ENCODE measurements at places on chromosomes 6 and 20.

DNA sequence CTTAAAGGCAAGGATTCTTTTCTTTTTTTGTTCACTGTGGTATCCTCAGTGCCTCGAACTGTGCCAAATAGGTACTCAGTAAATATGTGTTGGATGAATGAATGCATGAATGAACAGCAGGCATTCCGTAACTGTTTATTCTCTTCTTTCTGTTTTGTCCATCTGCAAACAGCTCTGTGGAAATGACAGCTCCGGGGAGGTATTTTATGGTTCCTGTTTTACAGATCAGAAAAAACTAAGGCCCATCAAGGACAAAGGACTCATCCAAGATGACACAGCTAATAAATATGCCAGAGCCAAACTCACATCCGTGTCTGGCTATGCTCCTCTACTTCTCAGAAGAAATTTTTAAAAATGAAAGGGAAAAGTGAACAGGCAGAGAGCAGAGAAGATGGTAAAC lies 21.0 kb downstream of the JPH2 start:
- DNase-seq = no peak

DNA sequence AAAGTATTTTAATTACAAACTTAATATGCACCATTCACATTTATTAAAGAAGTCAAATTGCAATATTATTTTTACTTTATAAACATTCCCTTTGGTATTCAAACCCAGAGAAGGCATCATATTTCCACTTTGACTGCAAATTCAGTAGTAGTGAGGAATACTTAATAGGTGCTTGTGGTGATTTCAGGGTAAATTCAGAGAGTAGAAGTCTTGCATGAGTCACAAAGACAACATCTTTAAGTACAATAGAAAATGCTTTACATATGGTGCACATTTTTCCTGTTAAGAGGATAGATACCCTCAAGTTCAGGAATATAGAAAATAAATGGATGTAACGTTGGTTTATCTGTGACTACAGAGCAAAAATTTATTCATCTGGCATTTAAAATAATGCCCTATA lies 390.2 kb downstream of the TENT5A start:
- no peak for DNase-seq

DNA sequence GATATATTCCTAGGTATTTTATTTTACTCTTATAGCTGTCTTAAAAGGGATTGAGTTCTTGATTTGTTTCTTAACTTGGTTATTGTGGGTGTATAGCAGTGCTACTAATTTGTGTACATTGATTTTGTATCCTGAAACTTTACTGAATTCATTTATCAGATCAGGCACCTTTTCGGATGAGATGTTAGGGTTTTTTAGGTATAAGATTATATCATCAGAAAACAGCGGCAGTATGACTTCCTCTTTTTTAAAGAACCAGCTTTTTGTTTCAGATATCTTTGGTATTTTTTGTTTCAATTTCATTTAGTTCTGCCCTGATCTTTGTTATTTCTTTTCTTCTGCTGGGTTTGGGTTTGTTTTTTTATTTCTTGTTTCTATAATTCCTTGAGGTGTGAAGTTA lies 382.4 kb upstream of the ADGRB3 start:
- DNase-seq = no peak

GRCh38 chr6:162153120-162153519 lies 574.4 kb downstream of the PRKN start:
- no peak for DNase-seq

DNA sequence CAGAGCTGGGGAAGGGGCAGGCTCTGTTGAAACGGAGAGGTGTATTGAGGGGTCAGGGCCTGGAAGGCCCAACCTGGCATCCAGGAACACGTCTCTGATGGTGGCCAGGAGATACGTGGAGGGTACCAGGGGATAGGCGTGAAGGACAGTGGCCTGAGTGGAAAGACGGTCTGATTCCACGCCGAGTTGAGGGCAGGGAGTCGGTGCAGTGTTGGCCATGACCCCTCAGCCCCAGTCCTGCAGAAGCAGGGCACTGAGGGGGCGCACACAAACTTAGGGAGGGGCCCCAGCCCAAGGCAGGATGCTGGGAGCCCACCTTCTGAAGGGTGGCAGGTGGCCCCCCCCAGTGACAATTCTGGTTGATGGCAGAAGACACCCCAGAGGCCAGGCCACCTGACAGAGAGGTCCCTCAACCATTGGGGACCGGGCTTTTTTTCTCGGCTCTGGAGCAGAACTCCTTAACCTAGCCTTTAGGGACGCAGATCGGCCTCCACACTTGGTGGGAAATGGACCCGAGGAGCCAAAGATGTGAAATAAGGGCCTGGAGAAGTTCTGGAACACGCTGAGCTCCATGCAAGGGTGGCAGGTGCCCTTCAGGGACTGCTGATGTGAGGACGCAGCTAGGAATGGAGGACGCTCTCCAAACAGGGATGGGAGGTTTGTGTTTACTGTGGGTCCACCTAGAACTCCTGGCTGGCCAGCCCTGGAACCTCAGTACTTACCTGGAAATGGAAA lies 91.0 kb downstream of the TMEM242 start:
- DNase-seq = no peak

DNA sequence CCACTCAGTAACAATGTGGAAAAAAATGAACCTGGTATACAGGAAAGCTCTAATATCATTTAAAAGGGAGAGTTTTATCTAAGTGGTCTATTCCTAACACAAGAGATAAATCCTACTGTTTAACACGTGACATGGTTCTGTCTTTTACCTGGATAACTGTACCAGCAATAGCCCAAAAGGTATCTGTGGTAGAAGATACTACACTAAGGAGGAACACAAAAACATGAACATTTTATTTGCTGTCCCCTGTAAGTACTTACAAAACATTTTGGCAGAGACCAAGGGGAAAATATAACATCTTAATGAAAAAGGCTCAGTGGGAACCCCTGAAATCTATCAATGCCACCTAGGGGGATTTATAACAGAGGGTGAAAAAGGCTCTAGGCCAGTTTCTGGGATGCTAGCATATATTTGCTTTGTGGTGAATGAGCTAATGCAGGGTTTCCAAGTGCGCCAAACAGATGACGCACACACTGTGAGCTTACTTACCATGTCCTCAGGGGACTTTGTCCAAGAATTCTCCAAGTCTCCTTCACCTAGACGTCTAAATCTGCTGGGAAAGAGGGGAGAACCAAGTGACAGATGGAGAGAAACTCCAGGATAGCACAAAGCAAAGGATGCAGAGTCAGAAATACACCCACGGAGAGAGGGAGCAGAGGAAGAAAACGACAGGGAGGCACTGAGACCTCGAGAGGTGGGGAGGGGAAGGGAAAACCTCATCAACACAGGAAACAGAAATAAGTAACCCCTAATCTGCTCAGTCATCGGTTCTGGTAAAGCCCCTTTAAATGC lies 147.9 kb upstream of the PRND start:
- DNase-seq = no peak

DNA sequence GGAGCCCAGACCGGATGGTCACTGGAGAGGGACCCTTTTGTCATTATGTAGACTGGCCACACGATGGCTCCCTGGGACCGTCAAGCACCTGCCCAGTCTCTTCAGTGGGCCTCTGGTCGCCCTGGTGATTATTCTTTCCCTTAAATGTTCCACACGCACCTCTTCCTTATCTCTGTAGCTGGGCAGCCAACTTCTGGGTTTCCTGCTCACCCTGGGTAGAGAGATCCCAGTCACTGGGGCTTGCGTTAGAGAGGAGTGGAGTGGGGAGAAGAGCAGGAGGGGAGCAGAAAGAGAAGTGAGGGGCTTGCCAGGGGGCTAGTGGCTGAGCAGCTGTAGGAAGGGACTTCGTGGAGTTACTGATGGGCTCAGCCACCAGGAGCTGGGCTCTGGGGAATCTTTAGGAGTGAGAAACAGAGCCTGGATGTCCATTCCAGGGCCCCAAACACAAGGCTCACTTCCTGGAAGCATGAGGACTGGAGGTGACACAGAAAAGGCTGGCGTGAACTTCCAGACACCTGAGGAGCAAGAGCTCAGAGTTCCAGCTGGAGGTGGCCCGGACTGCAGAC lies 150.1 kb downstream of the DHX35 start:
- DNase-seq = no peak
